ENCODE measurements at places on chromosomes 12 and 14. TPM values are rescaled to one million over a fixed set of nuclear protein-coding genes. Genes with fewer than 3 reads are reported as not detected.

DNA sequence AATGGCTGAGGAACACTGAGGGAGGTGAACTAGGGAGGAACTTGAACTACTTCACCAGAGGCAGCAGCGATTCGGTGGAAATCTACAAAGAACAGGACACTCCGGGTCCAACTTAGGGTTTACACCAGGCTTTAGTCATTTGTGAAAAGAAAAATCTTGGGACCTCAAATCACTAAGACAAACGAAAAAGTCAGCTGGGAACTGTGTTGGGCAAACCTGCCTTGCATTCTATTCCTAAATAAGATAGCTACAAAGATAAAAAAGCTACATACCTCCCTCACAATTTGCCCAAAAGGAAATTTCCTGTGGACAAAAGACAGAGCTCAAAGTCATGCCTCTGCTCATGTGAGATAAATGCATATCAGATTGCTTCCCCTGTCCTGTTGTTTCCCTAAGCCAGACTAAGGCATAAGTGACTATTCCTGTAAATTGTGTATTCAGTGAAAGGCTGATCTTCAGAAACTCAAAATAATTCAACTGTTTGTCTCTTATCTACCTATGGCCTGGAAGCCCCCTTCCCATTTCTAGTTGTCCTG is 106.6 kb downstream of the APAF1 start:
- DNase-seq, result no peak

- no peak for DNase-seq
Observed at GRCh38 chr14:22210026-22210425, 379.0 kb downstream of the DAD1 start.

- no peak for DNase-seq
Observed at GRCh38 chr12:45232756-45233372, 17.0 kb downstream of the ANO6 start.

GRCh38 chr12:30582943-30583342 is 112.7 kb downstream of the IPO8 start:
- DNase-seq, result no peak

TMEM132C gene
- total RNA-seq, result 16.5 TPM

SLCO1B1 gene
- not detected for total RNA-seq

CS gene
- 101 TPM for total RNA-seq

GRCh38 chr12:14952299-14952921 is 9.0 kb downstream of the ARHGDIB start:
- DNase-seq, result no peak

ISCU gene
- total RNA-seq, result 93.0 TPM

ZNF740 gene
- 28.0 TPM for total RNA-seq

Measured in lung (tissue), 17 donors.